ENCODE measurements at places on chromosomes 11 and 22.

- no peak for DNase-seq
These were observed 215.0 kb upstream of the E2F8 start for GRCh38 chr11:19455731-19456130.

GRCh38 chr22:33707581-33707980 lies 212.7 kb downstream of the LARGE1 start:
- DNase-seq, result no peak

DNA sequence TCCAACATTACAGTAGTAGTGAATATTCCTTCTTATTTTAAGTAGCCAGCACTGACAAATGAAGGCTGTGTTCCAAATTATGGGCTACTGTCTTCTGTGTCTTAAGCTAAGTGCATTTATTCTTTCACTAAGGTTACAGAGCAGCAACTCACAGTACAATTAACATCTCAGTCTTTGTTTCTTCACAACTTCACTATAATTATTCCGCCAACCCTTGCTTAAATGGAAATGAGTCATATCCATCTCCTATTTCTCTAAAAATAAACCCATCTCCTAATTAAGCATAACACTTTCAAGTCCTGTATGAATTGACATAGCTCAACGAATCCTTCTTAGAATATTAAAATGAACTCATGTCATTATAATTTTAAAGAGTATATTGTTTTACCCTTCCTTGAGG lies 6.7 kb downstream of the ETS1 start:
- DNase-seq, result no peak

GRCh38 chr11:111253131-111253530 lies 7.6 kb downstream of the POU2AF2 start:
- DNase-seq, result no peak

- DNase-seq, result no peak
These were observed 1.1 kb upstream of the MTMR2 start for GRCh38 chr11:95925011-95925410.

- no peak for DNase-seq
These were observed 1.2 kb upstream of the MRGPRF start for GRCh38 chr11:69014084-69014851.
